ENCODE measurements at places on chromosomes 7 and 10.

DNA sequence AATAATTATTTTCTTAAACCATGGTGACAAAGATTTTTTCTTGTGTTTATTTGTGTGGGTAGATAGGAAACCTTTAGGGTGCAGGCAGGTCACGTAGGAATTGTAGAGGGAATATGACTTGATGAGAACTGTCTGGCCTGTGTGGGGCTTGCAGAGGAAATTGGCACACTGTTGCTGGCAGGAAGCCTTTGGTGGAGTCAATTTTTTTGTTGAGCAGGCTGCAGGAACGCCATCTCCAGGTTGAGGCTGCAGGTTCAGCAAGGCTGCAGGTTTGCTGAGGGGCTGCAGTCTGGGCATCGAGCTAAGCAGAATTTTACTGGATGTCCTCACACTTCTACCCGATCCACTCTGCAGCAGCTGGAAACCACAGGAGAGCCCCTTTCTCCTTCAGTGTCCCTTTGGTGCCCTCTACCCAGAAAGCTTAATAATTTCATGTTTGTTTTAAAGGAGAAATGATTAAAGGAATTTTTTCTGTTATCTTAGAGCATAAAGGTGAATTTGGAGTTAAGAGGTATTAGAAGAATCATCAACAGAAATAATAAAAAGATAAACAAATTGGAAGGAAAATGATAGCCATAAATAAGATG lies 37.0 kb downstream of the TBC1D12 start:
- no peak for DNase-seq

DNA sequence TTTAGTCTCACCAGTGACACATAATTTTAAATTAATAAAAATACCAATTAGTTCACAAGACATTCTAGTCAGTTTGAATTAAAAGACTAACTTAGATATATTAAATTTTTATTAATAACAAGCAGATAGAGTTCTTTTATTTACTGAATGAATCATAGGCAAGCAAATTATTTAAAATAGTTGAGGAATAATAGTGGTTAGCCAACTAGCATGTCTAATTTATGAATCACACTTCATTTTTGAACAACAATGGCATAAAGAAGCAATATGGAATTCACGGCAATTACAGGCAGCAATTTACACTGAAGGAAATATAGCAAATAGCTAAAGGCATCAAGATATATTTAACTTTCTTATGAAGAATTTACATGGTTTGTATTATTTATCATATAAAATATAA lies 187.0 kb upstream of the SLC26A5 start:
- no peak for DNase-seq

DNA sequence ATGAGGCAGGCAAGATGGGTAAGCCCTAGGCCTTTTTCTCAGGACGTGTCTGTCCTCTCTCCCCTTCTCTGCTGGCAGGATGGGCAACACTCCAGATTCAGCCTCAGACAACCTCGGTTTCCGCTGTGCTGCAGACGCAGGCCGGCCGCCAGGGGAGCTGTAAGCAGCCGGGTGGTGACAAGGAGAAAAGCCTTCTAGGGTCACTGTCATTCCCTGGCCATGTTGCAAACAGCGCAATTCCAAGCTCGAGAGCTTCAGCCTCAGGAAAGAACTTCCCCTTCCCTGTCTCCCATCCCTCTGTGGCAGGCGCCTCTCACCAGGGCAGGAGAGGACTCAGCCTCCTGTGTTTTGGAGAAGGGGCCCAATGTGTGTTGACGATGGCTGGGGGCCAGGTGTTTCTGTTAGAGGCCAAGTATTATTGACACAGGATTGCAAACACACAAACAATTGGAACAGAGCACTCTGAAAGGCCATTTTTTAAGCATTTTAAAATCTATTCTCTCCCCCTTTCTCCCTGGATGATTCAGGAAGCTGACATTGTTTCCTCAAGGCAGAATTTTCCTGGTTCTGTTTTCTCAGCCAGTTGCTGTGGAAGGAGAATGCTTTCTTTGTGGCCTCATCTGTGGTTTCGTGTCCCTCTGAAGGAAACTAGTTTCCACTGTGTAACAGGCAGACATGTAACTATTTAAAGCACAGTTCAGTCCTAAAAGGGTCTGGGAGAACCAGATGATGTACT lies 13.1 kb downstream of the PHKG1 start:
- peak; percentile 92 for DNase-seq

GRCh38 chr7:12690041-12690878 lies 2.8 kb downstream of the ARL4A start:
- DNase-seq = no peak

DNA sequence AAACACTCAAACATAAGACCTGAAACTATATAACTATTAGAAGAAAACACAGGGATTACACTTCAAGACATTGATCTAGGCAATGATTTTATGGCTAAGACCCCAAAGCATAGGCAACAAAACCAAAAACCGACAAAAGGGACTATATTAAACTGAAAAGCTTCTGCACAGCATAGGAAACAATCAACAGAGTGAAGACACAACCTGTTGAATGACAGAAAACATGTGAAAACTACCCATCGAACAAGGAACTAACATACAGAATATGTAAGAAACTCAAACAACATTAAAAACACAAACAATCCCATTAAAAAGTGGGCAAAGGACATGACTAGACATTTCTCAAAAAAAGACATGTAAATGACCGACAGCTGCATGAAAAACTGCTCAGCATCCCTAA lies 109.0 kb downstream of the ALOX5 start:
- no peak for DNase-seq

- DNase-seq = no peak
Measured at GRCh38 chr10:43214071-43214955, 52.6 kb downstream of the RASGEF1A start.

- no peak for DNase-seq
Measured at GRCh38 chr10:33095867-33096815, 138.1 kb upstream of the ITGB1 start.

DNA sequence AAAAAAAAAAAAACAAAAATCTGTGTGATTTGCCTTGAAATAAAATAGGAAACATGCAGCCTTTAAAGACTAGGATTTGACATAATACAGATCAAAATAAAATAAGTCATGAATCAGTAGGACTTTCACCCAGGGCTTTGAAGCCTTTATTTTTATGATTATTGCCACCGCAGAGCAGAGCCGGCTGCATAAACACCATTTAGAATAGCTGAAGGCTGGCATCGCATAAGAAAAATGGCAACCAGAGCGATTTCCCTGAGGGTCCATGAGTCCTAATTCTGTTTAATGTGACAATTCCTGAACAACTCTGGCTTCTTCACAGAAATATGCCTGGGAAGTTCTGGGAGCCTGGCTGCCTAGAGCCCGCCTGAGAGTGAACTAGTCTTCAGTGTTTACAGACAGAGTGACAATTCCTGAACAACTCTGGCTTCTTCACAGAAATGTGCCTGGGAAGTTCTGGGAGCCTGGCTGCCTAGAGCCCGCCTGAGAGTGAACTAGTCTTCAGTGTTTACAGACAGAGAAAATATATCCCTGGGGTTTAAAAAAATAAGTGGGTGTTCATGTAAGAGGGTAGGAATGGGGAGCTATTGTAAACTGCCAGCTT lies 112.0 kb downstream of the EEPD1 start:
- no peak for DNase-seq

GRCh38 chr10:32982911-32983909 lies 25.2 kb upstream of the ITGB1 start:
- peak; percentile 10 for DNase-seq

GRCh38 chr7:99034932-99035722 lies 108.8 kb downstream of the SMURF1 start:
- no peak for DNase-seq

- peak; percentile 91 for DNase-seq
Measured at GRCh38 chr7:132318352-132319318, 257.6 kb downstream of the PLXNA4 start.

- DNase-seq = no peak
Measured at GRCh38 chr7:70380421-70381015, 751.4 kb upstream of the GALNT17 start.

GRCh38 chr10:79292891-79293746 lies 54.1 kb upstream of the PPIF start:
- DNase-seq = peak; percentile 40

DNA sequence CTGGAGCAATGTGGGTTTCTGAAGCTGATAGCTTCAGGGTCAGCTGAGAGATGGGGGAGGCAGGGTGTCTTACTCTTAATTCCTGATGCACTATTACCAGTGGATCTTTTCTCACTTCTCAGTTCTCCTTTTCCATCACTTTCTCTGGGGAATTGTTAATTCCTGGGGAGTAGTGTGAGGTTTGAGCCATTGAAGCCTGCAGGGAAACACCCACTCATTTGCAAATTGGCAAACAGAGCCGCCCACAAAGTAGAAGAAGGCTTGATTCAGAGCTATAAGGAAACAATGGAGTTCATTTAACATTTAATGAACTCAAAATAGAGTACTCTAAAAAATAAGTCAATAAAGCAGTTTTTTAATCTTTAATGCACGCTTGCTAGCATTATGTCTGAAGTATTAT lies 4.3 kb upstream of the TECTB start:
- no peak for DNase-seq

- DNase-seq = peak; percentile 42
Measured at GRCh38 chr7:12683678-12684585, 3.5 kb upstream of the ARL4A start.

DNA sequence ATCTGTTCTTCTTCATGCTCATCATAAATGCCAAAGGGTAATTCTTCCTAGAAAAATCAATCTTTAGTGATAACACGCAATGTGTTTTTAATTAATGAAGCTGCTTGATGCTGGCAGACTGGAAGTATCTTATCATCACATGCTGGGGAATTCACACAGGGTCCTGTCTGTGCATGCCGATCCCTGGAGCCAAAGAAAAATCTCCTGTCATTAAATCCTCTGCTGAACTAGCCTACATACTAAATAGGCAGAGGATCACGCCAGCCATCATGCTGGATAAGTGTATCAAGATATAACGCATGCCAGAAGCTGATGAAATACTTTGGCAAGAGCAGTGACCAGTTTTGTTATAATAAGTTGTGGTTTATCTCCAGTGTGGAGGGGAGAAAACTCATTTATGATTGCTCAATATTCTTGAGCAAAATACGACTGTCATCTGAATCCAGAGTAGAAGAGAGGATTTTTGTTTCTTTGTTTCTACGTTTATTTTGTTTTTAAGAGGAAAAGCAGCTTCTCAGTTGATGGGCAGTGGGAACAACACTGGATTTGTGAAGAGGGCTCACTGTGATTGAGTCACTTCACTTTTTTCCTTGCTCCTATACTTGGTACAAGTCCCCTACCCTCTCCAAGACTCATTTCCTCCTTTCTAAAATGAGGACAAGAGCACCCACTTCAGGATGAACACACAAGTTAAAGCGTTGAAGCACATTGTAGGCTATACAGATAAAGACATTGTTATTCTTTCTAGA lies 649.1 kb downstream of the TNS3 start:
- no peak for DNase-seq

GRCh38 chr10:80154978-80155695 lies 22.6 kb downstream of the PLAC9 start:
- no peak for DNase-seq

DNA sequence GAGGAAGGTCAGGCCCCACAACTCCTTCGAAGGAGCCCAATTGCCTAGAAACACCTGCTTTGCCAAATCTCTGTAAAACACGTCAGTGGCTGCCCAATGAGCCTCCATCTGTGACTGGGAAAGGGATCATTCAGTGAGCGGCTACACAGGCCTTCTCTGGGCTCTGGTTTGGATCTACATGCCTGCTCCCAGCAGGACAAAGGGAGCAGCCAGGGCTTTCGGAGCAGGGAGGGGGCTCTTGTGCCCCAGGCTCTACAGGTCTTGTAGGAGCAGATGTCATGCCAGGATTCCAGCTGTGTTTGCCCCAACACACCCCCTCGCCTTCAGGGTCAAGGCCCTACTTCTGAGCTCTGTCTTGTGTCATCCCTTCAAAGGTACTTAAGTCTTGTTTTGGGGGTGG lies 73.5 kb downstream of the CLEC2L start:
- DNase-seq = no peak

DNA sequence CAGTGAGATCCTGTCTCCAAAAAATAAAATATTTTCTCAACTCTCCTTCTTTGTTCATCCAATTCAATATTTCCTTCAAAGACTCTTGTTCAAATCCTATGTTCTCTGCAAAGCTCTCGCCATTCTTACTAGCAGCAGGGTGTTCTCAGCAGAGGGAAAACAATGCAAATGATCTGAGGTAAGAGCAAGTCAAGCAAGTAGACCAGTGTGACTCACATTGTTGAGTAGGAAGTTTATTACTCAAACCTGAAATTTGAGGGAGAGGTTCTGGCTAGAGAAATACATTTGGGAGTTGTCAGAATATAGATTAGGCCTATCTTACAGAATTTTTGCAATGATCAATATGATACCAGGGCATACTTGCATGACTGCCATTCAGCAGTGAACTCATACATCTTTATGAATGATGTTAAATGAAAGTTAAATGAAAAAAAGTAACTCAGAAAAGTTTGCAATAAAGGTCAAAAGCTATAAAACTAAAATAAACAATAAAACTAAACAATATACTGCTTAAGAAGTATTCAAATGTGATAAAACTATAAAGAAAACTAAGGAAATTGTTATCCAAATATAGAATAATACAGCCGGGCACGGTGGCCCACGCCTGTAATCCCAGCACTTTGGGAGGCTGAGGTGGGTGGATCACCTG lies 5.8 kb downstream of the IDE start:
- peak; percentile 13 for DNase-seq

GRCh38 chr10:78542141-78542489 lies 508.5 kb downstream of the RPS24 start:
- DNase-seq = no peak

- DNase-seq = peak; percentile 20
Measured at GRCh38 chr10:132461683-132462231, 64.8 kb downstream of the PWWP2B start.

GRCh38 chr10:119801176-119801575 lies 71.5 kb downstream of the MCMBP start:
- no peak for DNase-seq
